ENCODE measurements at places on chromosomes 13 and 19.

GRCh38 chr19:36837176-36837905 lies 846 bp downstream of the ZNF790 start:
- DNase-seq, result no peak

- DNase-seq, result no peak
Observed at GRCh38 chr19:22783651-22784410, at the start of gene ZNF99. Gene ZNF99 (minus strand): TSS chr19:22784151. CDS start chr19:22784016, 135 bp downstream.

GRCh38 chr13:20398459-20398858 lies 127.2 kb downstream of the CRYL1 start:
- no peak for DNase-seq

DNA sequence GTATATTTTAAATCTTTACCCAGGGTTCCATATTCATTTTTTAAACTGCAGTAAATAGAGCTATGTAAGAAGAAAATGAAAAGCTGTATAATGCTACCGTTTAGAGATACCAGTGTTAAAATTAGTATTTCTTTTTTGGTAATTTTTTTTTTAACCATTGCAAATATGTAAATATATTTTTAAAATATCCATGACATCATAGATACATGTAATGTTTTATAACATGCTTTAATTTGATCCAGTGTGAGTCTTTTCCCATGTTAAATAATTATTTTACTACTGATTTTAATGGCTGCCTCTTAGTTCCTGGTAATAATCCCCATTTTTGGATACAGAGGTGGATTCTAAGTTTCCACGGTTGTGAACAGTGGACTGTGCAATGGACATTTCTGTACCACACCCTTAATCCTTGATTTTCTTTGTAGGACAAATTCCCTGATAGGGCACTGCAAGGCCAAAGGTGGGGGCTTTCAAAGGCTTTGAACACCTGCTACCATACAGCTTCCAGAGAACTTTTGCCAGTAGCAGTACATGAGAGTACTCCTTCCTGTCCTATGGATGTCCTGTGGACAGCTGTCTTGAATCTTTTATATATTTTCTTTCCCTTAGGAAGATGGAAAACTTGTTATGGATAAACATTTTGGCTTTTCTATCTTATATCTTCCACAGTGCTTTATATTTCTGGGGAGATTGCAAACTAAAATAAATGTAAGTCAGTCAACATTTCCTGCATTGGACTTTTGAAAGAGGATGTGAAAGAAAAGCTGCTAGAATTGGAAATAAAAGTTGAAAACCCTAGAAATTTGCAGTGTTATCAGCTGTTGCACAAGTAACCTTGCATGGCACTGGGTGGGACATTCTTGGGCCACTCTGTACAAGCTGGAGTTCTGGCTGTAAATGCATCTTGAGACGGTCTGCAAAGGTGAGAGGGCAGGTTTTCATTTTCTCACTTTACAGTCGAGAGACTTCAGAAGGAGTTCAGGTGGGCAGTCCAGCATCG lies 46.8 kb downstream of the ARHGEF7 start:
- DNase-seq, result peak; percentile 70

- DNase-seq, result no peak
Observed at GRCh38 chr13:92265408-92265807, 867.0 kb downstream of the GPC5 start.

DNA sequence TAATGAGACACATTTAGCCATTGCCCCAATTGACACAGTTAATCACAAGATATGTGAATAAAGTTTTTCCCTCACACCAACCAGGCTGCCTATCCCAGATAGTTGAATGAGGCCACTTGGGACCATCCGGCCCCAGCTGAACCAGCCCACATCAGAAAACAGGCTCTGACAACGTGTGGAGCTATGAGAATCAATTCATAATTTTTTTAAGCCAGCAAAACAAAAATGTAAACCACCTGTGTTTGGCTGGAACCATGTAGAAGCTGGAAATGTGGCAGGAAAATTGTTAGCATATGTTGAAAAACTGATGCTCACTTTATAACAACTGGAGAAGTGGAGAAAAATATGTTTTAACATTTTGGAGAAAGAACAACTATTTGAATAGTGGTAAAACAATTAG lies 1161.3 kb downstream of the SLITRK1 start:
- no peak for DNase-seq

- DNase-seq, result no peak
Observed at GRCh38 chr13:65926750-65927171, 1303.4 kb downstream of the PCDH9 start.

DNA sequence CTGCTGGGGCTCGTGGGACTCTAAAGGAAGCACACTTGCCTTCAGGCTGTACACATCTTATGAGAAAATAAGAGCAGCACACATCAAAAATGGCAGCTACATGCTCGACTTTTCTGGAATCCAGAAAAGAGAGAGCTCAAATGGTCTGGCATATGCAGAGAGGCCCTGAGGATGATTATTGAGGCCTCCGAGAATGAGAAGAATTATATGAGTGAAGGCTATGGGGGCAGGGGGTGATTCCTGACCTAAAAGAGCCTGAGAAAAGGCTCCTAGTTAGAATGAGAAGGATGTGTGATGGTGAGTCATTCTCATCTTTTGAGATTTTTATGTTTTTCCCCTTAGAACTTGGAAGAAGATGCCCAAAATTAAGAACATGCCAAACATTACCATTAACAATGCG lies 97.1 kb downstream of the HSPH1 start:
- DNase-seq, result no peak

Data from MV-4-11 (cell line).